ENCODE measurements at places on chromosomes 12 and 14.

- DNase-seq: no peak
Measured at GRCh38 chr12:99392091-99392850, 255.3 kb upstream of the GARIN6 start.

- no peak for DNase-seq
Measured at GRCh38 chr12:131090274-131091210, 136.8 kb downstream of the ADGRD1 start.

GRCh38 chr12:122732170-122732569 lies 1.5 kb upstream of the HCAR1 start:
- no peak for DNase-seq

DNA sequence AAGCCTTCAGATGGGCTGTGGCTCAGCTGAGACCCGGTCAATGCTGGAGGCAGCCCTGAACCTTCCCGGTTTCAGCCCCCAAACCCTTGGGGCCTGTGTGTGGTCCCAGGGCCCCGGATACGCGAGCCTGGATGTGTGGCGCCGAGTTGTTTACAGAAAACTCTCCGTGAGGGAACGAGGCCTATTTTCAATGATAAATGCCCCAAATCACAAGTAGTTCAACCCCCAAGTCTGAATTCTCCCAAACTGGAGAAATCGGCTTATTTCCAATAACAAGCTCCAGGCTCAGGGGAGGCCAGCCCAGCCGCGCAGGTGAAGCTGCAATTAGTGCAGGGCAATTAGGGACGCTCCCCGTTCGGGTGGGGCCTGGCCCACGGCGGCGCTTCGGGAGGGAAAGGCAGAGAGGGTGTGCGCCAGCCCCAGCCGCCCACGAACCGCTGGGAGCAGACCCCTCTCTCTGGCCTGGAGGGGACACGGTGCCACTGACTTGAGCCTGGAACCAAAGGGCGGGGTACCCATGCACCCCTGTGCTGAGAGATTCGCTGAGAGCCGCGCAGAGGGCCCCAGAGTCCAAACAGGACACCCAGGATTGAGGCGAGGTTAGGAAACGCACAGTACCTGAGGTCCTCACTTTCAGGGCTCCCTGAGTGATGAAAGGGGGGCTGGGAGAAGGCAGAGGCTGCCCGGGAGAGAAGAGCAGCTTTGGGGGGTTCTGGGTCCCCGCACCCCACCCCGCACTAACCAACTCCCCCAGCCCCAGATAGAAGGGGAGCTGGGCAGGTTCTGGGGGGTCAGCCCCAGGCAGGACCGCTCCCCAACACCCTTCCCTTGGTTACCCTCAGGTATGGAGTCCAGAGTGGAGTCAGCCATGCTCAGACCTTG lies 14.2 kb upstream of the ANKRD9 start:
- DNase-seq: no peak

DNA sequence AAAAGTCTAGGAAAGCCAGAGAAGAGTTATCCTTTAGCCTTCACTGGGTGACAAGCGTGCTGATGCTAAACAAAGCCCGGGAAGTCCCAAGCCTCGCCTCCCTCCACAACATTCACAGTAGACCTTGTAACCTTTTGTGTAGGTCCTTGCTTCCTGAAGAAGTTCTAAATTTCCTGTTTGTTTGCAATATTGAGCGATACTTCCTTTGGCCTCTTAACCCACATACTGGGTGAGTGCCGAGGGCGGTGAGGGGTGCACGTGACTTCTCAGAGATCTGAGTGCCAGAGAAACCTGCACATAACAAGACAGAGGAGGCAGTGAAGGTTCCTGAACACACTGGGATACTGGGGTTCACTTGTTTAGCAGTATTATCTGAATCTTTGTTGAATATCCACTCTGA lies 134.3 kb downstream of the PLXNC1 start:
- DNase-seq: peak; percentile 71

All from CD8-positive, alpha-beta T cell (primary cell).